ENCODE measurements at places on chromosomes 2 and 18.

GRCh38 chr2:233926806-233927205 is 9.6 kb downstream of the TRPM8 start:
- DNase-seq = no peak

DNA sequence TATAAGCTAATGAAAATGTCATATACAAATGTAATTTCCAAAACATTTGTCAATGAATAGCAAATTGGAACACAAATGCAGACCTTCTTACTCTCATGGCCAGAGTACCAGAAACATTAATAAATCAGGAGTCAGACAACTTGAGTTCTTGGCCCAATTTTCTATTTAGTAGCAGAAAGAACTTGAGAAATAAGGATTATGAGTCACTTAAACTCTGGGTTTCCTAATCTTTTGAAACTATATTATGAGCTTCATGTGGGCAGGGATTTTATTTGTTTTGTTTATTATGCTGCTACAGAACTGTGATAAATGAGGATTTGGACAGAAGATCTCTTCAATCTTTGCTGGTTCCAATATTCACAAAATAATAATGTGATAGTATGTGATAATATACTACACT is 686.7 kb downstream of the NR4A2 start:
- DNase-seq = no peak

DNA sequence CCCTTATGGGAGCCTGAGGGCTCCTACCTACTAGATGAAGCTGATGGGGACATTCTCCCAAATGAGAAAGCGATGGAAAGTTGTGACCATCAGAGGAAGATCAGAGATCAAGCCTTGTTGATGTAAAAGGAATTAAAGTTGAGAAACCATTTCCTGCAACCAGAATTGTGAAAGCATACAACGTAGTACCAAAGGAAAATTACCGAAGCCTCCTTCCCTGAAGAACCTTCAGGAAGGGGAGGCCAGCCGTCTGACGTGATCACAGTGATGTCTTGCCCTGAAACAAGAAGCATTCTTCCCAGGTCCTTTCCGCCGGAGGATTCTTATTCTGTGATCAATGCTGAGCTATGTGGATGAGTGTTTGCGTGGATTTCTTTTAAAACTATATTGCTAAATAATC is 211.6 kb upstream of the TNP1 start:
- DNase-seq = no peak

- no peak for DNase-seq
Observed at GRCh38 chr2:174595891-174596397, 1.7 kb downstream of the WIPF1 start.

GRCh38 chr2:216372761-216373291 is 543 bp upstream of the MARCHF4 start:
- no peak for DNase-seq

DNA sequence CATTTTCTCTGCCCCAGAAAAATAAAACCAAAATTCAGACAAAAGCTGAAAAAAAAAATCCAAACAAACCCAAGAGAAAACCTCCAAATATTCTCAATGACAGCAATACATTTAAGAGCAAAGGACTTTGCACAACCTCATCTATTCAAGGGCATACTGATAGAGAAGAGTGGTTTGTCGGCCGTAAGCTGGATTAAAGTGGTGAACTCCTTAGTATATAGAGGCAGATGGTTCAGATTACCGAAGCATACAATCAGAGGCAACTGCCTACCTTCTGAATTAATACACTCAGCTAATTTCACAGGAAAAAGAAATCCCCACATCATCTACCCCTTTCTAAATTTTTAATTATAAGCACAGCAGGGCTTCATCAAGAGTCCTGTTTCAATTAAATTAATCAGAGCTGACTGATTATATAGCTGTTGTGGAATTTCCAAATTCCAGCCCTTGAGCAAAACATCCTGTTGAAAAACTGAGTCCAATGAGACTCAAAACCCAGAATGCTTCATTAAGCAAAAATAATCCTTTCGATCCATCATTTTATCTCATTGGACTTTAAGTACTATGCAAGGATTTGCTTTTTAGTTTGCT is at the start of gene CPLX4:
TSS of gene CPLX4 (minus strand) at position 190 of the 591 bp plus-strand sequence. CDS start at position 3, 187 bp downstream.
- no peak for DNase-seq

- no peak for DNase-seq
Observed at GRCh38 chr2:38744399-38744780, 6.8 kb downstream of the SRSF7 start.

DNA sequence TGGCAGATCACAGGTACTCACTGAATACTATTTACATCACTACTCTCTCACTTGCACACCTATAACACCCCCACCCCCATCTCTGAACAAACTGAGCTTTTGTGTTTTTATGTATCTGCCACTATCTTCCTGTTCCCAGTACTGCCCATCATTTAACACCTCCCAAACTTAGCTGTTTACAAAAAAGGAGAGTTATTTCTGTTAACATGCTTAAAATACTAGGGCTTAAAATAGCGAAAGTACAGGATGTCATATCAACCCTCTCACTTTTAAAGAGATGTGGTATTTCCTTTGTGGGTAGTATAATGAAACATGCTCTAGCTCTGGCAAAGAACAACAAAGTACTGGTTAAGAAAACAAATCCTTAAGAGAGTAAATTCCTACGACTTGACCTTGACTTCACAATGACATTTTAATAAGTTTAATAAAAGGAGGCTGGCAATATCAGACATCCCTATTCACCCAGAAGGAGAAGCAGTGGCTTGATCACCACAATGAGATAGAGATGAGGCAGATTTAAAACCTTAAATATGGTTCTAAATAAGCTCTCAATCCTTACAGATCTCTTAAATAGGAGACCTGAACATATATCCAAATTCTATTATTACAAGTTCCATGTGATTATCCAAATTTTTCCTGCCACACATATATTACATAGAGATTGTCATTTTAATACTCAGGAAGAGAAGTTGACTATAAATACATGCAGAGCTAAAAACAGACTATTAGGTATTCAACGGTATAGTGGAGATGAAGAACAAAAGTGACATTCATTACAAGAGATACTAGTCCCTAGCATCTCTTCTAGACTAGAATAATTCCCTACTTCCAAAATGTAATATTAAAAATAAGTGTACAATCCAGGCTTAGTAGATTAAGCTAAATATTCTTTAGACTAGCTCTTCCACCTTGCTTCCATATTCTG is 36.9 kb downstream of the TRAK2 start:
- DNase-seq = no peak

DNA sequence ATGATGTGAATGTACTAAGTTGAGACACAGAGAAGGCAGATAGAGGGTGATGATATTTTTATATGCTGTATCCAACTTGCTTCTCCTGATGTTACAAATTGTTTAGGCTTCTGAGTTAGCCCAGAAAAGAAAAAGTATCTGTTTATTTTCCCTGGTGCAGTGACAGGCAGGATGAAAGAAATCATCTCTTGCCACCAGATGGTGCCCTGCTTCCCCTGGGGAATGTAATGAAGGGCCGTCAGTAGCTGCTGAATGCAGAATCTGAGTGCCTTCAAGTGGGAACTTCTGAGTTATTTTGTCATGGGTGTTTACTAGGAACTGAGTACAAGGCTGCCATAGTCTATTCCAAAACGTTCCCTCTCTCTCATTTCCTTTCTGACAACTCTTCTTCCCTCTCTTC is 525.6 kb downstream of the MBD2 start:
- peak; percentile 33 for DNase-seq

GRCh38 chr2:38622210-38622609 is 19.5 kb upstream of the HNRNPLL start:
- DNase-seq = no peak

DNA sequence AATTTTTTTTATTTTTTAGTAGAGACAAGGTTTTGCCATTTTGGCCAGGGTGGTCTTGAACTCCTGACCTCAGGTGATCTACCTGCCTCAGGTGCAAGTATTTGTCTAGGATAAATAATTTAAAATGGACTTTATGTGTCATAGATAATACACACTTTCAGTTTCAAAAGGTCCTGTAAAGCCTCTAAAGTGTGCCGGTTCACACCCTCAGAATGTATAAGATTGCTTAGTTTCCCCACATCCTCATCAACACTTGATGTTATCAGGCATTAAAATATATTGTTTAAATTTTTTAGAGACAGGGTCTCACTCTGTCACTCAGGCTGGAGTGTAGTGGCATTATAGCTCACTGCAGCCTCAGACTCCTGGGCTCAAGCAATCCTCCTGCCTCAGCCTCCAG is 170.5 kb downstream of the ANKRD44 start:
- no peak for DNase-seq

DNA sequence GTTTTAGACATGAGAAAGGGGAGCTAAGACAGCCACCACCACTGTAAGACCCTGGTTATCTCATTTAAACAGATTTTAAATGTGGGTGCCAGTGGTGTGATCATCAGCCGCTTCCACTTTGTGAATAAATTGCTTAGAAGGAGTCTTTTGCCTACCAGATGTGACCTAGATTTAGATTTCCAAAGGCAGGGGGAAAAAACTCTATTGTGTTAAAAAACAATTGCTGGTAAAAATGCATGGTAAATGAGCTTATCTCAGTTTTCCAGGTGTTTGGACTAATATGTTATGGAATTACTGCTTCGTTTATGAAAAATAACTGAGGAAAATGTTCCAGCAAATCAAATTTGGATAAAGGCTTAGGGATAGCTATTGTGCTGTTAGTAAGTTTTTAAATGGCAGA is 466.3 kb upstream of the RAB12 start:
- DNase-seq = no peak

DNA sequence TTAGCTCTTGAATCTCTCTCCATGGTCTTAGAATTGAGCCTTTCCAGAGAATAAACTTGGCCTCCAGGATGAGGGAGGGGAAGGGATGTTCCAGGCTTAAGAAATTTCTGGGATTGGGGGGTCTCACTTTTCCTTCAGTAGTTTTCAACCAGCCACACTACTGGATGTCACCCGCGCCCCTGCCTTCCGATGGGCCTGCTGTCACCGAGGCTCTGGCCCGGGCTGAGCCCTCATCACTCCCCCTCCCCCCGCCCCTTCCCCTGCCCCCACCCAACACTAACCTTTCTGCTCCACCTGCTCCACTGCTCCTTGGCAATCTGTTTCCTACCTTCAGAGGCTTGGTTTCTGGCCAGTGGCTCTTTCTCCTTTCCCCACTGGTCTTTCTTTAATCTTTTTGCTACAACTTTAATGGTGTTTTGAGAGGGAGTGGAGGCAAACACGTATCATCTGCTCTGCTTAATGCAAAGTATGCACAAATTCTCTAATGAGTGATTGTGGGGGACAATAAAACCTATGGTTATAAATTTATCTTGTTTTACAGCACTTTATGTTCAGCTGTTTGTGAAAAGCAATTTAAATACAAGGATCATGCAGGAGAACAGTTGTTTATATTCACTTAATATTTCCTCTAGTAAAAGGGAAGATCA is 155.1 kb downstream of the WDSUB1 start:
- no peak for DNase-seq

GRCh38 chr2:45929674-45930395 is 278.4 kb downstream of the PRKCE start:
- DNase-seq = no peak

GRCh38 chr2:223815186-223815883 is 22.0 kb downstream of the AP1S3 start:
- DNase-seq = peak; percentile 46

DNA sequence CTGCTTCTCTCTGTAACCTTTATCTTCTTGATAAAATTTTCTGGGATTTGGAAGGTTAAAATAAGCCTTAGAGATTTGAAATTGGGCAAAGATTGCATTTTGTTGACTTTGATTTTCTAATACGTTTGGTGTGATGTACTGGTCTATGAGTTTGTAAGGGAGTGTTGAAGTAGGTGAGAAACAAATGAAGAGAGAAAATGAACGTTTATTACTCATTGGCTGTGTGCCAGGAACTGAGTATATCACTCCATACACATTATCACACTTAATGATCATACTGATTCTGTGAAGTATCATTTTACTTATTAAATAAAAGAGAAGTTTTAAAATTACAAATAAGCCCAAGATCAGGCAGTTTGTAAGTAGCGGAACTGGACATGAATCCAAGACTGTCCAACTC is 795.1 kb upstream of the ZEB2 start:
- peak; percentile 48 for DNase-seq

DNA sequence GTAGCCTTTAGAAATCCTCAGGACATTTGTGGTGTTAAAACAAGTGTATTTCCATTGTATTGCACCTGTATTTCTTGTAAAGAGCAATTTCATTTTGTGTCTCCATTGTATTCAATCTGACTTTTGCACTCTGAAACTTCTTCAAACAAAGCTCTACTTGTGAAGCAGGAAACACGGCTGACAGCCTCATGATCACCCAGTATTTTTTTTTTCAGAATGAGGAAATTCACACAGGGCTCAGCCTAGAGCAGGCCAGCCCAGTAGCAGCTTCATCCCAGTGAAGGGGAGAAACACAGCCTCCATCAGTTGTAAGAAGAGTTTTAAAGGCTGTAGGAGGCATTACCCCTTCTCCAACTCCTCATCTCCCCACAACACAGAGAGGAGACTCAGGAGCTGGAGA is 175.9 kb upstream of the KLHL29 start:
- DNase-seq = no peak

GRCh38 chr2:111633189-111633588 is 250.8 kb downstream of the ANAPC1 start:
- DNase-seq = no peak

DNA sequence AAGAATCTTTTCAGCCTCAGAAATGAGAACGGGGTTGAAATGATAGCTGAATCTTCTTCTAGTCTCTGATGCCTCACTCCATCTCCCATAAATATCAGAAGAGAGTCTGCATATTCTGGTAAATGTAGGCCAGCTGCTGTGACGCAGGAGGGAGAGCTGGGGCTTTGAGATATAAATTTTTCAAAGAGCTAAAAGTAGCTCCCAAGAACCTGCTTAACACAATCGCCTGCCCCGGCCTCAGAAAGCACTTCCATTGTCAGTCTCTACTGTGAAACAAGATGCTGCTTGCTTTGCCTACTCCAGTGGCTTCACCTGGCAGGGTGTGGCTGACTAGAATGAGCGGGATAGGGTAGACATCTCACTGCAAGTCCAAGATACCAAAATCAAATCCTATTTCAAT is 105.0 kb upstream of the CCDC150 start:
- no peak for DNase-seq

DNA sequence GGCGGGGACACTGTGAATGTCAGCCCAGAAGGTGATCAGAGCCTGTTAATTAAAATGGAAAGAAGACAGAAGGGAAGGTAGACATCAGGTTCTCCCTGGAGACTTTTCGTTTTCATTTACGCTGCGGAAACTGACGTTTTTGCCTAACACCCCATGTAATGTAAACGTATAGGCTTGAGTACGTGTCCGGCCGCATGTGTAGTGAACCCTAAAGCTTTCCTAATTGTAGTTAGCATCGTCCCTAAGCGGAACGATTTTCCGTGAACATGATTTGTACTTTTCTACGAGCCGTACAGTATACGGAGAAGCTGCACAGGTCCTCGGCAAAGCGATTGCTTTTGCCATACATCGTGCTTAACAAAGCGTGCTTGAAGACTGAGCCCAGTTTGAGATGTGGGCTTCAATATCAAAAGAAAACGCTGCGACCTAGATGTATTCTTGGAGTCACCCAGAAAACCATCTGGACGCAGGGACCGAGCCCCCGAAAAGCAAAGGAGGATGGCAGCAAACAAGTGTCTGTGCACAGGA is 284 bp downstream of the TIMM21 start:
- no peak for DNase-seq

- DNase-seq = no peak
Observed at GRCh38 chr18:50151926-50152325, 43.0 kb downstream of the MYO5B start.
